ENCODE measurements at places on chromosomes 4 and X.

DNA sequence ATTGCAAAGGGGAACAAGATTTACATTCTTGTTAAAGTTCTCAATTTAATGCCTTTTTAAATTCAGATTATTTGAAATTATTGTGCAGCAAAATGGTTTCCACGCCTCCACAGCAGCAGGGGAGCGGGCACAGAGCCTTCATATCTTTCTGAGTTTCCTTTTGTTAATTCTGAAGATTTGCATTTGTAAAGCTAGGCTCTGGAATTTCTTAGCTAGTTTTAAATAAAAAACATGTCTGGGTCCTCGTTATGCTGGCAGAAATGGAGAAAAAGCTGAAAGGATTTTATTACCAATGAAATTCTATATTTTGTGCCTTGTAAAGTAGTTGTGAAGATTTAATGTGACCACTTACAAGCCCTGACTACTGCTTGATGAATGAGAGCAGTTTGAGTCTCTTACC lies 40.8 kb upstream of the MAGED1 start:
- no peak for DNase-seq

DNA sequence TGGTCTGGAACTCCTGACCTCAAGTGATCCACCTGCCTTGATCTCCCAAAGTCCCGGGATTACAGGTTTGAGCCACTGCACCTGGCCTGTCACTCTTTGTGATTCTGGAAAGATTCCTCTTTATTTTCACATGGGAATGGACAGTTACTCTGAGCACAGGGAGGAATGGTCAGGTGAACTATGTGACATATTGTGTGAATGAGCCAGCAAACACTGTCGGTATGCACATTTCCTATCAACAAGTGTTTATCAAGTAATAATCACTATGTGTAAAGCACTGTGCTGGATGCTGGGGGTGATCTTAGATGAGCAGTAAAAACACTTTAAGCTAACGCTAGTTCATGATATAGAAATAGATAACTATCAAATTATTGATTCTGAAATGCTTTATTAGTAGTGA lies 97.5 kb downstream of the LIMCH1 start:
- no peak for DNase-seq

DNA sequence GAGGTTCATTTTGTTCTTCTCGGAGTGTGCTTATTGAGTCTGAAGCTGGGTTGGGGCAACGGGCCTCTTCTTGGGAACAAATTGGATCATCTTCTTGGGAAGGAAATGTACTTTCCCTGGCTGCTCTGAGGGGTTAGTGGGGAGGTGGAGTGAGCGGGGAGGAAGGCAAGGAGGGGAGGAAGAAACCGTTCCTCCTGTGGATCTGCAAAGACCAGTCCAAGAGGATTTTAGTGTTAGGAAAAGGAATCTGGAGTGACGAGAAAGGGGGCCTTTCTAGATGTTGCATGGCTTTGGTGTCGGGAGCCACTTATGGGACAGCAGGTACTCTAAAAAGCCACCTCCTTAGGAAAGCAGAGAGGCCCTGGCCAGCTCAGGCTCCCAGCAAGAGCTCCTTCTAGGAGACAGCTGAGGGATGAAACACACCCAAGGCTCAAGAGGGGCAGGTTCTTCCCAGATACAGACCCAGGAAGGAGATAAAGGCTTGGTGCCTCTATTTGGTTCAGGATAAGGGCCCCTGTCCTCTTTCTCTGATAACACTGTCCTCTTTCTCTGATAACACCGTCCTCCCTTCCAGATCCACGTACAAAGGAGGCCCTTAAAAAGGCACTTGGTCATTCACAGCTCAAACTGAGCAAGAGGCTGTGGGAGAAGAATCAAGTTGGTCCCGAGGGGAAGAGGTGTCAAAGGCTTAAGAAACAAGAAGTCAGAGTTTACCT lies 451 bp downstream of the SOD3 start:
- DNase-seq = no peak

DNA sequence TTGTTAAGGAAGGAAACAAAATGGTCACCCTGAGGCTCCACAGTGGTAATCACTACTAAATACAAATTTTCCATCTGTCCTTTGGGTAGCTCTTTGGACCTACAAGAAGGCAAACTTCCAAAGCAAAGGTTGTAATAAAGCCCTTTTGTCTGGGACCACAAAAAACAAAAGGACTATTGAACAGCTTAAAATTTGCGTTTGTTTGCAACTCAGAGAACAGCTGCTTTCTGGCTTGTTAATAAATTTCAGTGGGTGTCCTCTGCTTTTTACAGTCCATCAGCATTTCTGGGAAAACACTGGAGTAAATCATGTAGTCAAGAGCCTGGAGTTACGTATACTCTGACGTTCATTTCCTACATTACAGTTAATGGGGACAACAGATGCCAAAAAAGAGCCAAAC lies 439.7 kb upstream of the DIAPH2 start:
- no peak for DNase-seq
